NCI-H2107 (cell line): ENCODE measurements at places on chromosomes 2 and 18.

DNA sequence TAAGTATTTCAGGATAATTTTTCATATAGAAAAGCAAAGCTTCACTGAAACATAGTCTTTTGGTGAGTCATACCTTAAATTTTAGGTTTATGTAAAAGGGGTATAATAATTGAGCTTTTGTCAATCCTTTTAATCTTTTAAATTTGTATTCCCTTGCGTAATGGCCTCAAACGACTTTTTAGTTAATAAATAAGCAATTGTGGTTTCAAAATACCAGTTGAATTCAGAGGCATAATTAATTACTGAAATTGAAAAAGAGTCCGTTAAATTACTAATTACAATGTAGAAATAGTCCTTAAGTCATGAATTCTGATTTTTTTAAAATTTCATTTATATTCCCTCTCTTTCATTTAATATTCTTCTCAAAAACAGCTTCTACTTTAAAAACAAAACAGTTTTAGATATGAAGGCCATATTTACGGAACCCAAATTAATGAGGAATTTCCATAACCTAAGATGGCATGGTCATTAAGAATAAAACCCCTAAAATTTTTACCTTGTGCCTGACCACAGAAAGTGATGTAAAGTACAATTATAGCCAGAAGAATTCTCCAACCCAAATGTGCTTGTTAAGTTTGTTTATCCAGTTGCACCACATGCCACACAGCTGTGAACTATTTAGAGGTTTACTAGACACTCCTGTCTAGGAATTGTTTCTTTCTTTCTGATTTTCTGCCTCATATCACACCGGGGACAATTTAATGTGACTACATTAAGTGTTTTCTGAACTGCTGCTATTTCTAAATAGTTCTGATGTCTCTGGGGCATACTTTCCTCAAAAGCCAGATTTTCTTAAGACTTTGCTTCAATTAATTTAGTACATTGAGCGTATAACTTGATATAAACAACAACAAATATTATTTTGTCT is 60.7 kb upstream of the ITGA4 start:
- DNase-seq, result no peak

GRCh38 chr2:32783469-32783868 is 155.6 kb downstream of the TTC27 start:
- no peak for DNase-seq

DNA sequence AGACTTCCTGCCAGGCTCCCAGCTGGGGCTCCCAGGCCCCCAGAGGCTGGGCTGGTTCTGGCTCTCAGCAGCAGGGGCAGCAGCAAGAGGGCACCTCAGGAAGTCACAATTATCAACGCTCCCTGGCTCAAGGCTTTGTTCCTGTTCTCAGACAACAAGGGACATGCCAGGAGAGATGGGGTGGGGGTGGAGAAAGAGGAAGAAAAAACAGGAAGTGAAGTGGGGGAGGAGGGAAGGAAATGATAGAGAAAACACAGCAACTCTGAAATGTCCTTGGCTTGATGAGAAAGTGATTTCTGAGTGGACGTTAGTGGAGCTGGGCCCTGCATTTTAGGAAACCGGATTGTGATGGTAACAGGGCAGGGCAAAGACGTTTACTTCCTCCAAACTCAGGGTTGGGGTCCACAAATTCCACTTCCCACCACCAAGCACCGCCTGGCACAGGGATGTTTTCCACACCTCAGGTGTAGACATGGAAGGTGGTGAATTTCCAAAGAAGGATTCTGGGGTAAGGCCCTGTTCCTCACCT is 40.4 kb downstream of the CYRIA start:
- DNase-seq, result no peak

DNA sequence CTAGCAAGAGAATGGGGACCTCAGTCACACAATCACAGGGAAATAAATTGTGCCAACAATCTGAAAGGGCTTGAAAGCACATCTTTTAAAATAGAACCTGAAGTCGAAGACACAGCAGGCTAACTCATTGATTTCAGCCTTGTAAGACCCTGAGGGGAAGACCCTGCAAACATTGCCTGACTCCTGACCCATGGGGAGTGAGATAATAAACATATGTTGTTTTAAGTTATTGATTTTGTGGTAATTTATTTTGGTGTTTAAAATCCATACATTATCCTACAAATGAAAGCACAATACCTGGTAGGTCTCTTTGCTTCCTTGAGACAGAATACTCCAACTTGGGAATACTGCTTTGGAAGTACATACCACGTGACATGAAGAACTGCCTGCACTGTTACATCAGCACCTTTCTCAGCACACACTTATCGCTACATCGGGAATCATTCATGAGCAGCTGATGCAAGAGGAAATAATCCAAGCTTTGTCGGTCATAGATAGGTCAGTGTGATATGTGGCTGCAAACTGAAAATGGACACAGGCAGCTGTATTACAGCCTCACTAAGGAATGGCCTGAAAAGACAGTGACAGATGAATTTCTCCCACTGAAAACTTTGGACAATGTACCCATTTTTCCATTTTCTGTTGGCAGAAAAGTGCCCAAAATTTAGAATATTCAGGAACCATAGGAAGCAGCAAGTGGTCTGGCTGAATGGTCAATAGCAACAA is 494.5 kb upstream of the MAP2 start:
- DNase-seq, result no peak

GRCh38 chr2:146077156-146077555 is 1557.2 kb upstream of the ZEB2 start:
- no peak for DNase-seq

GRCh38 chr2:33320573-33320972 is 155.9 kb upstream of the RASGRP3 start:
- DNase-seq, result no peak

- DNase-seq, result no peak
These were observed 25.5 kb downstream of the SLC4A5 start for GRCh38 chr2:74317701-74318100.

DNA sequence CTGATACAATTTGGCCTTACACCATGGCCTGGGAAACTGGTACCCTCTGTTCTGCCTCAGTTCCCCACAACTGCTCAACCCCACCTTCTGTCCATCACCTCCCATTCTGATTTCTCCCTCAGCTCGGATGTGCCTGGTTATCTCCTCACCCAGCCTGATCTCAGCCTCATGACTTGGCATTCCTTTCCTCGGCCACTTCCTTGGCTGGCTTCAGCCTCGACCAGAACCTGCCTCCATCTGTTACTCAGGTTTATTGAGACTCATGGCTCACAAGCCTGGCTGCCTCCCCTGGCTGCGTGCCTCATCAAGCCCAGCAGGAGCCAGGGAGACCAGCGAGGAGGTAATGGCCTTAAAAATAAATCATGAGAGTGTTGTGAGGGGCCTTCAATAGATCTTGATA is 356.2 kb upstream of the SPRED2 start:
- DNase-seq, result no peak

DNA sequence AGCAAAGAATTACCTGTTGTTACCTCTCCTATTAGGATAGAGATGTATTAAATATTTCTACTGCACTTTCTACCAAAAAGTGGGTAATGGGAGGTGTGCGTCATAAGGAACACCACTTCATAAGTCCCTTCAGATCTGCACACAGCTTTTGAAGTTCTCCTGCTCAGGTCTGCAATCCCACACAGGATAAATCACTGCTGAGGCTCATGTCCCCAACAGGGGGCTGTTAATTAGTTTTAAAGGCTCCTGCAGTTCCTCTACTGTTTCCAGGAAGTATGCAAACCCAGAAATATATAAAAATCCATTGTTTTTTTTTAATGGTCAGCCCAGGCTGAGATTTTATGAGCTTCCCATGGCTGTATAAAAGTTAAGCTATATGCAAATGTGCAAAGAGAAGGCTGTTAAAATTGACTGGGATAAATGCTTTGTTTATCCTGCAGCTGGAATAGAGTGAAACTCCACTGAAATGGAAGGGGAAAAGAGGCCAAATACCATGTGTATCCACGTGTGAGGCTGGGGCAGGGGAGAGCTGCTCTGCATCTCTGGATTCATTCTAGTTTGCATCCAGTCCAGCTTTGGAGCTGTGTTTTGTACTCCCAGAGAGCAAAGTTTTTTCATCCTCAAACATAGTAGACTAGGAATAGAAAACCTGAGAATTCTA is 903.7 kb downstream of the TDRD15 start:
- no peak for DNase-seq
